ENCODE measurements at places on chromosomes 12 and 14. TPM values are rescaled to one million over a fixed set of nuclear protein-coding genes. Genes with fewer than 3 reads are reported as not detected.

The TAS2R19 gene
- total RNA-seq, result not detected

The COX8C gene
- total RNA-seq, result not detected

The PFDN5 gene
- total RNA-seq, result 404 TPM

The CCDC175 gene
- total RNA-seq, result not detected

The BCL2L2 gene
- 9.5 TPM for total RNA-seq

The PLEK2 gene
- total RNA-seq, result not detected

The EPS8 gene
- 57.6 TPM for total RNA-seq
